ENCODE measurements at places on chromosomes 4 and X.

DNA sequence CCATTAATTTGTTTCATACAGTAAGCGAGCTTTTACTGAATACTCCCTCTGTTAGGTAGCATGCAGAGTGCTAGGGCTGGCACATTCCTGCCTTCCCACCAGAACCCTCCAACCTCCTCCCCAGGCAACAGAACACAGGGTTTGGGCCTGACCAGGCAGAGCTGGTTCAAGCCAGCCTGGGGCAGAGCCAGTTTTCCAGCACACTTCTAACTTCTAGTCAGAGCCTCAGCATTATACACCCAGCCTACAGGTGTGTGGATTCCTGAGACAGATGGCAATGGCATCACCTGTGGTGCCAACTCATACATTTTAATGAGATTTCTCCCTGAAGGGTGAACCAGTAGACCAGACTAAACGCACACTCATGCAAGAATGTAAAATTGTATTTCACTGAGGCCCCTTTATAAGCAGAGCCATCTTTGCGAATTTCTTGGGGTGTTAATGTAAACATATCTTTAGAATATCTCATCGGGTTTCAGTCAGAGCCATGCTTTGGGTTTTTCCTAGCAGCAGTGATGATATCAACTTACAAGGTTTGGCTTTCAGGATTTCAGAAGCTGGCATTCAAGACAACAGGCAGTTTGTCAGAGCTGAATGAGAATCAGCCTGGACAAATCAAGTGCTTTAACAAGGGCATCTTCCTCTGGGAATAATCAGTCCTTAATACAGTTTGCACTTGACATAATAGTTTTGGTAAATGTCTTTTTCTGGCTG is 92.0 kb downstream of the GATB start:
- no peak for DNase-seq

GRCh38 chrX:14351611-14352303 is 177.6 kb upstream of the GLRA2 start:
- no peak for DNase-seq

DNA sequence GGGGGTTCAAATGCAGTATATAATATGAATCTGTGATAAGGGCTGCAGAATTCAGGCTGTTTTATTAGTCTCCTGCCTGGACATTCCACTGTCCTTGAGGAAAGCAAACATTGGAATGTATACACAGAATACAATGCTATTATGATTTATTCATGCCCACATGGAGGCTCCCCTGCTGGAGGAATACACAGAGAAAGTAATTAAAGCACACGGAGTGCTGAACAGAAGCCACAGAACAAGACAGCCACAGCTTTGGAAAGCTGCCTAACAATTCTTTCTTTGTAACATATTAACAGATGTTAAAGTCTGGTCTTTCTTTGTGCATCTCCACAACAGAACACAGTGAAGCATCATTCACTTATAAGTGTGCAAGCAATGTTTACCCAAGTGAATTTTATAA is 155.8 kb downstream of the ARAP2 start:
- DNase-seq, result no peak

DNA sequence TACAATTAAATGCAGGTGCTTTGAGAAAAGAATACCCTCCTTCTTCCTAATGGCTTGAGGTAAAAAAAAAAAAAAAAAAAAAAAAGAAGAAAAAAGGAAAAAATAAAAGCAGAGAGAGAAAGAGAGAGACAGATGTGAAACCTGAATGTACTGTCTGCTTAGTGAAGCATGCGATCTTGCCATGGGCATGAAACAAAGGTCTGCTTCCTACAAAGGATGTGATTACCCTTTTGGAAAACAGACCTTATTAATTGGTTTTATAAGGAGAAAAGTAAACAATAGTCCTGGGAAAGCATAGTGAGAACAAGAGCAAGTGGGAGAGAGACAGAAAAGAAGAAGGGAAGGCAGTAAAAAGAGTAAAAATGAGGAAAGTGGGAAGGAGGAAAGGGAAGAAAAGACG is 526.1 kb upstream of the PABPC4L start:
- no peak for DNase-seq

DNA sequence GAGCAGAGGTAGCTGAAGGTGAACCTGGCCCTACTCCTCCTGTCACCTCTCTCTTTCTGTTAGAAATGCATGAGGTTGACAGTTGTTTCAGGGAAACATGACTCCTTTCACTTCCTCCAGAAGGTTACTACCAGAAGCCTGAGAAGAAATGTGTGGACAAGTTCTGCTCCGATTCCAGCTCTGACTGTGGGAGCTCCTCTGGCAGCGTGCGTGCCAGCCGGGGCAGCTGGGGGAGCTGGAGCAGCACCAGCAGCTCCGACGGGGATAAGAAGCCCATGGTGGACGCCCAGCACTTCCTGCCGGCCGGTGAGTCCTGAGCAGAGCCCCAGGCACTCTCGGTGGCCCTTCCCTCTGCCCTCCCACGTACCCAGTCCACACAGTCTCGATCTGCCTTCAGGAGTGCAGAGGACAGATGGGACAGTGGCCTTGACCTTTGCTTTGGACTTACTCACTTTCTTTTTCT is 61.3 kb upstream of the TLR2 start:
- no peak for DNase-seq

- no peak for DNase-seq
Measured at GRCh38 chr4:150037251-150037856, 40.9 kb upstream of the DCLK2 start.

DNA sequence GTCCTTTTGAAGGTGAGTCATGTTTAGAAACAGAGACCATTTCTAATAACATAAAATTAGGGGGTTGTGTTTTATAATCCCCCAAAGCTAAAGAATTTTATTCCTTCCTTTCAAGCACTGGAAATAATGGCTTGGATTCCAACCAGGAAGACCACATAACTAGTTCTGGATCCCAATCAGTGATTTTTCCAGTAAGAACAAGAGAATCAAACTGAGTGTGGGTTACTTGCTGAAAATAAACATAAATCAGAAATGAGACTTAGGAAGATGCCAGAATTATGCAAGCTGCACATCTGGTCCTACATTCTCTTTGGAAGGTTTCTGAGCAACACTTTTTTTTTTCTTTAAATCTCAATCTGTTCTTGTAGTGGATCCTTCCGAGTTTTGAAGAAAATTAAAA is 76.3 kb downstream of the SOWAHB start:
- no peak for DNase-seq

DNA sequence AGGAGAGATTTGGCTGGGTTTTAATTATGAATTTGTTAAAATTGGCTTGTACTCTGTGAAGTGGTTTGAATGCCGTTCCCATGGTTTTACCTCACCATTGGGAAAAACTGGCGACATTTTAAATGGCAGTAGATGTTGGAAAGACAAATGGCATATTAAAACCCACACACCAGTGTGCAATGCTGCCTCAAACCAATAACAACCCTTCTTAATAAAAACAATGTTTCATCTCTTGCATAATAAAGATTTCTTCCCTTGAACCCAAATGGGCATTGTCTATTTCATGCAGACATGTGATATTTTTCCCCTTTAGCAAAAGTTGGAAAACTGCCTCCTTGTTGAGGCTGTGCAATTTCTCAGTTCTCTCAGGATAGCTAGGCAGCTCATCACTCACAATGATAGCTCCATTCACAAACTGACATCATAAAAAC is 33.7 kb downstream of the GABRB1 start:
- no peak for DNase-seq

GRCh38 chr4:105327956-105328355 is 145.9 kb downstream of the PPA2 start:
- DNase-seq, result no peak

DNA sequence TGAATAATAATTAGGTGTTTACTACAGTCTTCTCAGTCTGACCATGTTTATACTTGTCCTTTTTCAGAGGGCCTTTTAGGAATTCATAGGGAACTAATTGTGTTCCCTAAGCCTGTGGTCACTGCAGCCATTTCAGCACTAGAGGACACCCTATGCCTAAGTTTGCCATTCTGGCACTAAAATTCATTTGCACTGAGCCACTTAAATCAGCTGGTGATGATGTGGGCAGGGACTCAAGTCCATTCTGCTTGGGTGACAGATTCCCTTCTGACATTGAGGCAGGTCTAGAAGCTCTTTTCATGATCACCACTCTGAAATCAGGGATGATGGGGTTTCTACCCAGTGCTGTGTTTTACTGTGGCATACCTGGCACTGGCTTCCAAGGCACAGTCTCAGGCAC is 1178.9 kb upstream of the DIAPH2 start:
- DNase-seq, result no peak

GRCh38 chr4:55635741-55636655 is at the start of gene NMU:
Gene NMU, minus strand, starts transcription at chr4:55636298. Its CDS starts 106 bp downstream, at chr4:55636192.
- DNase-seq, result no peak

DNA sequence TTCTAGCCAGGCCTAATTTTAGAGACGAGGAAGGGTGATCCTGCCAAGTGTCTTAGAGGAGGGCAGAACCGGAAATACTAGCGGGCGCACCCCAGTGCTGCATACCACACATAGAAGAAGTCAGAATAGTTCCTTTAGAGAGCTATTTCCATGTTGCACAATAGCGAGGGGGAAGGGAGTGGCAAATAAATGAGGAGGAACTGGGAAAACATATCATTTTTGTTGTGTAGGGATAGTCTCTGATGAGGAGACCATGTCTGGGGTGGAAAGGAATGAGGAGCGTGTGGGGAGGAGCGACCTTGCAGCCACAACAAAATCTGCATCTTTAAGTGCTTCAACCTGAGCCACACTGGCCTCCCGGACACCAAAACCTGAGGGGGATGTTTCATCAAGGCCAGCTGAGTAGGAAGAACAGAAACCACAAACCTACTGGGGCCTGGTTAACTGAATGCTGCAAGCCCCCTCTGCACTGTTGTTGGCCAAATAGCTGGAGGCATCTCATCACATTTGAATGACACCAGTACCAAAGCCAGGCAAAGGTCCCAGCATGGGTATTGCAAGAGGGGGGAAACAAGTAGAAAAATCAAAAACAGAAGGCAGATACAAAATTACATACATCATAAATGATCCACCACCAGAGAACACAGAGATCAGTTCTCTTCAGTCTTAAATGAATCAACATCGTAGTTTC is 26.7 kb upstream of the C1QTNF7 start:
- DNase-seq, result peak; percentile 37

DNA sequence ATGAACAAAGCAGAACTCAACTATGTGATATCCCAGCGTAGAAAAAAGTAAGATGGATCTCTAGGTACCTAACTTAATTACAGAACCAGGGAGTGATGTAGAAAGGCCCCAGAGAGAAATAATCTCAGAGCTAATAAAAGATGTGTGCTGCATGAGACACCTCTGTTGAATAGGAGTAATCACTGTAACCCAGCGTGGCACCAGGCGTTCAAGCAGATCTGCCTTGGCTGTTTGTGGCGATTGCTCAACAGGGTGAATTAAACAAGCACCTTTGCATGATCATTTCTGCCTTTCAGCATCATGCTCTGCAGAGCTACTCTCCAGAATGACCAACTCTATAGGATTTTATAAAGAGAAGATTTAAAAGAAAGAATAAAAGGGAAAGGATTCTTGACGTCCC is 81.7 kb upstream of the KCNIP4 start:
- DNase-seq, result no peak

DNA sequence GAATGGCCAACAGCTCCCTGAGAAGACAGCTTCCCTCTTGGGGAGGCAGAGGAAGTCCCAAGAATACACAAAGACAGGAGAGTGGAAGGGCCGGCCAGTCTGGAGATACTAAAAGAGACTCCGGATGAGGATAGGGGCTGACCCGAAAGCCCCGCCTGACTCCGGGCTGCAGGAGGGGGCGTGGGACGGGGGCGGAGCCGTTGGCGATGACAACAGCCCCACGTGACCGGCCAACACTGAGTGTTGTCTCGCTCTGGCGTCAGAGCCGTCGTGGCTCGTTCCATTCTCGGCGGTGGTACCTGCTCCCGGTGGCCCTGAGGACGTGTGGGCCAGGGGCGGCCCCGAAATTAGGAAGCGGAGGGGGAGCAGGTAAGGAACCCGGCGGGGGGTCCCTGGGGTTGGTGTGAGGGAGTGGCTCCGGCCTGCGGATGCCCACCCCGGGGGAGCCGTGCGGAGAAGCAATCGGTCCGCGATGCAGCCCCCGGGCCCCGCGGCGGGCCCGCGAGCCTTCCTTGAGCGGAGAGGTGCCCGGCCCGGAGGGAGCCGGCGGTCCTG is at the start of gene BEX4:
TSS of gene BEX4 (plus strand) at position 239 of the 555 bp plus-strand sequence. CDS start 1,046 bp downstream, outside the sequence.
- peak; percentile 75 for DNase-seq

DNA sequence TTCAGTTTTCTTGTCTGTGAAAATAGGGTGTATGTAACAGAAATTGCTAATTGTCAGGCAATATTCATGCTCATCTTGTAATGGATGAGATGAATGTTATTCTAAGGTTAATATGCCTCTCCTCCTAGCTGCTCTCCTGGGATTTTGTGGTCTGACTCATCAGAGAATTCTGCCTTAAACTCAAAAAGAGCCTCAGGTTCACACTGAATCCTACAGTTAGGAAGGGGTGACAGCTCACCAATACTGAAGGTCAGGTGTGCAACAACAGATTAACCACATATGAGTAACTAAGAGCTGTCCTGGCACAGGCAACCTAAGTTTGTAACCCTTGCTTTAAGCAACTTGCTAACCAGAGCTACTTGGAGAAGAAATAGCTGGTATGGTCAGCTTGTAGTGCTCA is 197.7 kb downstream of the SPATA18 start:
- no peak for DNase-seq

DNA sequence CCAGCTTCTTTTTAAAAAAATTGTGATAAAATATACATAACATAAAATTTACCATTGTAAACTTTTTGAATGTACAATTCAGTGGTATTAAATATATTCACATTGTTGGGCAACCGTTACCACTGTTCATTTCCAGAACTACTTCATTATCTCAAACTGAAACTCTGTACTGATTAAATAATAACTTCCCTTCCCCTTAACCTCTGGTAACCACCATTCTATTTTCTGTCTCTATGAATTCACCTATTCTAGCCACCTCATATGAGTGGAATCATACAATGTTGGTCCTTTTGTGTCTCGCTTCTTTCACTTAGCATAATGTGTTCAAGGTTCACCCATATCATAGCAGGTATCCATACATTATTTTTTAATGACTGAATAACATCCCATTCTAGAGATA is 8.3 kb downstream of the GPR50 start:
- no peak for DNase-seq

DNA sequence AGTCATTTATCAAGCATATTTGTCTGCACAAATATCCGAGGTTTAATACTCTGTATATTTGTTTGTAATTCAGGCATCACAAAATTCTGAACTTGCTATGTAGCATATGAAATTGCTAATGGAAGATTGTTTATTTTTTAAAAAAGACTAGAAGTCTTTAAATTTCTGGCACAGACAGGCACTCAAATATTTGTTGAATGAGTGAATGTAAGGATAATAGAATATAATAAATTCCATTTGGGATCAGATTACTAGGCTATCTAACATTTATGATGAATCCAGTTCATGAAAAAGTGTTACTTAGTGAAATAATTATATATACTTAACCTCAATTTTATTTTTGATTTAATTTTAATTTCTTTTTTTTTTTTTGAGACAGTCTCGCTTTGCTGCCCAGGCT is 30.4 kb upstream of the TEC start:
- DNase-seq, result no peak

Data from CD4-positive, alpha-beta T cell treated with Interleukin-6 at 100 ng/mL for 8 hours (primary cell).